Mammary epithelial cell (primary cell): ENCODE measurements at places on chromosomes 2 and 18. TPM values are rescaled to one million over a fixed set of nuclear protein-coding genes. Genes with fewer than 3 reads are reported as not detected.

LPIN2 gene
- 6.4 TPM for polyA plus RNA-seq

ST8SIA3 gene
- polyA plus RNA-seq: not detected

SEMA4F gene
- polyA plus RNA-seq: 11.6 TPM

DNAJC5G gene
- not detected for polyA plus RNA-seq

TMEM182 gene
- 3.1 TPM for polyA plus RNA-seq

MSH2 gene
- polyA plus RNA-seq: 18.8 TPM

CPLX4 gene
- not detected for polyA plus RNA-seq

ASPRV1 gene
- polyA plus RNA-seq: 0.05 TPM

SLC5A7 gene
- not detected for polyA plus RNA-seq

ANKZF1 gene
- 32.4 TPM for polyA plus RNA-seq

LBX2 gene
- polyA plus RNA-seq: 0.10 TPM

PRKAG3 gene
- polyA plus RNA-seq: not detected

CRYGD gene
- polyA plus RNA-seq: not detected

MAPRE3 gene
- polyA plus RNA-seq: 12.3 TPM

C1QL2 gene
- polyA plus RNA-seq: not detected

UXS1 gene
- polyA plus RNA-seq: 66.7 TPM

CCDC148 gene
- polyA plus RNA-seq: 0.35 TPM

NEURL3 gene
- polyA plus RNA-seq: not detected

UPP2 gene
- polyA plus RNA-seq: not detected
